NCI-H1694 (cell line): ENCODE measurements at places on chromosomes 7 and 10.

GRCh38 chr10:62613424-62613823, 191.1 kb upstream of the ADO start:
- DNase-seq = no peak

DNA sequence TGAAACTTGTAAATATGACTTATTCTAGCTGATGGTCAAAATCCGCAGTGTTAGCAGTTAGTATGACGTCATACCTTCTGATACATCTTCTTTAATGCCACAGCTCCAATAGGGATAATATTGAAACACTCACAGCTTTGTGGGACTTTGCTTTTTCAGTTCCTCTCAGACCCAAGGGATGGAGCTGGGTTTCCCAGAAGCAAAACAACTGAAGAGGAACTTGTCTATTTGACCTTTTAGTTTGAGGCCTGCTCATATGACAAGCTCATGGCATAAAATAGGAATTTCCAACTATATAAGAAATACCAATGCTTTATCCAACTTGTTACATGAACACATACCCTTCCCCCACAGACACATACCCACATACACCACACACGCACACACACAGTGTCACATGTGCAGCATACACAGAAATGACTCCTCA, 31.6 kb upstream of the C10orf67 start:
- no peak for DNase-seq

- DNase-seq = no peak
Measured at GRCh38 chr10:58104351-58104751, 163.3 kb downstream of the IPMK start.

DNA sequence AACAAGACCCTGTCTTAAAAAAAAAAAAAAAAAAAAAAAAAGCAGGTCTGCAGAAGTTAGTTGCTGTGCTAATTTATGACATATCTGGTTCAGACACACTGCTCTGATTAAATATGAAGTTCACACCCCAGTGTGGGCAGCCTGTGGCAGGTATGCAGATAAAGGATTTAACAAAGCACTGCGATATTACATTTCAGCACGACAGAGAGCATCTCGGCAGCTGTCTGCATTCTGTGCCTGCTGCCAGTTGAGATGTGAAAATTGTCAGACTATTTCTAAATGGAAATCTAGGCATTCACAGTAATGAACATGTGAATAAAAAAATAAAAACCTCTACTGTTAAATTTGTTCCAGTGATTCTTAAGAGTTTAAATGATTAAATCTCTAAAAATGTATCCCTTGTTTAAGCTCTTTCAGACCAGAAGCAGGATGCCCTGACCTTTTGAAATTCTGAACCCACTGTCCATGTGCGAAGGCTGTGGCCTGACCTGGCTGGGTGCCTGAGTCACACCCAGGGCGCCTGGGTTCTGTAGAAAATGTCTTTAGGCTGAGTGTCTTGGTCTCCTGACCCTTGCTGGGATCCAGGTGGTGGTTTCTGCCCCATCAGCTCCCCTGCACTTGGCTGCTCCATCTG, 272.9 kb downstream of the WDR37 start:
- DNase-seq = no peak

DNA sequence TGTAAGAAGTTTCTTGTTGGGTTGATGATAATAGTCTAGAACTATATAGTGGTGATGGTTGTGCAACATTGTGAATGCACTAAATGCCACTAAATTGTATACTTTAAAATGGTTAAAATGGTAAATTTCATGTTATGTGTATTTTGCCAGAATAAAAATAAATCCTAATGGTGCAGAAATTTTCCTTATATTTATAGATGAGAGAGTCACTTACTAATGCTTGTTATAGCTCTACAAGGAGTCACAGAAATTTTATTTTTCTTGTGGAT, 21.1 kb downstream of the SPAG6 start:
- no peak for DNase-seq

- no peak for DNase-seq
Measured at GRCh38 chr7:22093936-22094335, 148.2 kb upstream of the CDCA7L start.

DNA sequence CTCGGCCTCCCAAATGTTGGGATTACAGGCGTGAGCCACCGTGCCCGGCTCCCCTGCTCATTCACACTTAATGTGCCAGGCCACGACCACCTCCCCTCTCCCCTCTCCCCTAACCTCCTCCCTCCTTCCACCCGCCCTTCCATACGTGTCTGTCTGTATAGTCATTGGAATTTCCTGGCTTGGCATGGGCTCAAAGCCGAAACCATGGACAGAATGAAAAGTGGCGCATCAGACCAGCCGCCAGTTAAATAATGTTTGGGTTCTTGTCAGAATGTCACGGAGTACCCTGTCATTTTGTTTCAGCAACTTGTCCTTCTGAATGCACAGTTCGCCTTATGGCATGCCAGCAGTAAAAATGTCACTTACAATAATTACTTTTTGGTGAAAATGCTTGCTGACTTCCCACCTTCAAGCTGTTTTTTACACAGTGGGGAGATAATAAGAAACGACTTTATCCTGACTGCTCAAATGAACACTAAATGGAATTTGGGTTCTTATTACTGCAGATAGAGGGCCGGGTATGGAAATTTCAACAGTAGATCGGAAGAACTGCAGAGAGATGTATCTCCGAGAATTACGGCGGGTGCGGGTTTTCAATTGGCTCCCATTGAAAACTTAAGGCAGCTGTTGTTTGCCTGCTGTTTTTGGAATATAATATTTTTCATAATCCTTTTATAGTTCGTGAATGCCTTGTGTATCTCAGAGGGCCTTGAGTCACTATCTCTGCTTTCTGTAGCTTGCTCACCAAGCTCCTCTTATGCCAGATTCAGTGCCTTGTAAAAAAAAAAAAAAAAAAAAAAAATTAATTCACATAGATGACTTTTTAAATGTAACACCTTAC, 65.5 kb upstream of the SH2B2 start:
- DNase-seq = no peak

DNA sequence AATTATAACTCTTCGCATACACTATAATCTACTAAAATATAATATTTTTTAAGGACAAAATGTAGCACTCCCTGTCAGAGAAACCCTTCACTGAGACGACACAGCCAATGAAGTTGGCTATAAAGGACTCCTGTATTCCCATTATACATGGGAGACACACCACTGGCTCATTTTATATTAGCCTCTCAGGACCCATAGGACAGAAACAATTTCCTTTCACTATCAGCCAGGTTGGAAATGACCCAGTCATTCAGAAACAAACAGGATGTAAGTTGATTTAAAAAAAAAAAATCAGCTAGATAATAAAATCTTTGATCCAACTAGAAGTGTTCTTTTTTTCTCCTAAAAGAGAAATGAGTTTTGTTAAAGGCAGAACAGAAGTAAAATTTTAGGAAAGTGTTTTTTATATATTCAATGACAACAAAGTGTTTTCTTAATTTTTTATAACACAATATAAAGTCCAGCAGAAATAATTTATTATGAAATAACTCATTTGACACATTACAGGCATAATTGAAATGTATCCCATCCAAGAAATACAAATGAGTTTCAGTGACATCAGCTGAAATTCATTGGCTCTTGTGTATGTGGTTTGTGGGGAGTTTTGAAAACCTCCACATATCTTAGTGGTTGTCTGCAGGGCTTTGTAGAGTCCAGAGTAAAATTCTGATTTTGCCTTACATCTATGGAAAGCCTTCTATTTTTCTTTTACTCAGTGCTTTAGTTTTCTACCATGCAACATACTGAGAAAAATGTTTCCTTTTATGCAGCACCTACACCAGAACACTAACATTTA, 64.1 kb downstream of the CTTNBP2 start:
- DNase-seq = no peak

GRCh38 chr10:20622531-20623211, 274.4 kb downstream of the NEBL start:
- no peak for DNase-seq

DNA sequence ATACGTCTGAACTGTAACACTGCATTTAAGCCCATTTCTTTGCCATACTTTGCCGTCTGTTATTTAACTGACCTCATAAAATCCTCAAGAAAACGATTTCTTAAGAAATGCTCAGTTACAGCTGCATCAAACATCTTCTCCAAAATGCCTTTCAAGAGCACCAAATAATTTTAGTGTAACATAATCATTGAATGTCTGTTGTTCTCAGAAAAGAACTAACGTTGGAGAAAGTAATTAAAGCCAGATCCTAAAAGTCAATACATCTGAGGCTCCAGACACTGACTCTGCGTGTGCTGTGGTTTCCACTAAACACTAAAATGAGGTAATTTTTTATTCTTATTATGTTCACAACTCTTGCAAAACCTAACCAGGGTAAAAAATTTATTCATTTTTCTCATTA, 63.7 kb upstream of the LRRC17 start:
- no peak for DNase-seq

GRCh38 chr7:1087465-1087814, 473 bp upstream of the GPER1 start:
- no peak for DNase-seq

DNA sequence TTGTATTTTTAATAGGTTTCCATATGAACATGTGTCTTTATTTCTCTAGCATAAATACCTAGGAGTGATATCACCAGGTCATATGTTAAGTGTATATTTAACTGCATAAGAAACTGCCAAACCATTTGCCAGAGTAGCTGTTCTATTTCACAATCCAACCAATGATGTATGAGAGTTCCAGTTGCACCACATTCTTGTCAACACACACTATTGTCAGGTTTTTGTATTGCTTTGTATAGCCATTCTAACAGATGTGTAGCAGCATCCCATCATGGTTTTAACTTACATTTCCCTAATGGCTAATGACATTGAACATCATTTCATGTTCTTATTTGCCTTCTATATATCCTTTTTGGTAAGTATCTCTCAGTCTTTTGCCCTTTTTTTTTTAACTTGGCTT, 4.1 kb downstream of the CUZD1 start:
- DNase-seq = no peak

GRCh38 chr7:41038211-41038610, 664.7 kb downstream of the INHBA start:
- no peak for DNase-seq

GRCh38 chr7:28008911-28009310, 171.7 kb downstream of the JAZF1 start:
- no peak for DNase-seq

DNA sequence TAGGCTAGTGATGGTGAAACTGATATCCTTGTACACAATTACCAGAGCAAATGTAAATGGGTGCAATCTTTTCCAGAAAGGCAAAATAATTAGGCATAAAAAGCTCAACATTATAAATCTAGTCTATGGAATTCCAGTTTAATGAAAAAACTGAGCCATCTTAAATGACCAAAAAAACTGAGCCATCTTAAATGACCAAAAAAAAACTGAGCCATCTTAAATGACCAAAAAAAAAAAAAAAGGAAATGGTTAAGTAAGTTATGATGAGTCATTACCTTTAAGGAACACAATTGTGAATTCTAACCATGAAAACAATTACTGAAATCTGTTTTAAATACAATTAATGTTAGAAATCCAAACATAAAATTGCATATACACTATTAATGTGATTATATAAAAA, 25.3 kb downstream of the USP6NL start:
- no peak for DNase-seq

DNA sequence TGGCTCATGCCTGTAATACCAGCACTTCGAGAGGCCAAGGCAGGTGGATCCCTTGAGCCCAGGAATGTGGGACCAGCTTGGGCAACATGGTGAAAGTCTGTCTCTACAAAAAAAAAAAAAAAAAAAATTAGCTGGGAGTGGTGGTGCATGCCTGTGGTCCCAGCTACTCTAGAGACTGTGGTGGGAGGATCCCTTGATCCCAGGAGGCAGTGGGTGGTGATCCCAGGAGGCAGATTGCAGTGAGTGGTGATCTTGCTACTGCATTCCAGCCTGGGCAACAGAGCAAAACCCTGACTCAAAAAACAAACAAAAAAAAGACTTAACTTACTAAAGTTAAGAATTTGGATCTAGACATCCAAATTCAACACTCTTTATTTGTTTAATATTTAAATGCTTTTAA, 10.2 kb upstream of the ADO start:
- no peak for DNase-seq

DNA sequence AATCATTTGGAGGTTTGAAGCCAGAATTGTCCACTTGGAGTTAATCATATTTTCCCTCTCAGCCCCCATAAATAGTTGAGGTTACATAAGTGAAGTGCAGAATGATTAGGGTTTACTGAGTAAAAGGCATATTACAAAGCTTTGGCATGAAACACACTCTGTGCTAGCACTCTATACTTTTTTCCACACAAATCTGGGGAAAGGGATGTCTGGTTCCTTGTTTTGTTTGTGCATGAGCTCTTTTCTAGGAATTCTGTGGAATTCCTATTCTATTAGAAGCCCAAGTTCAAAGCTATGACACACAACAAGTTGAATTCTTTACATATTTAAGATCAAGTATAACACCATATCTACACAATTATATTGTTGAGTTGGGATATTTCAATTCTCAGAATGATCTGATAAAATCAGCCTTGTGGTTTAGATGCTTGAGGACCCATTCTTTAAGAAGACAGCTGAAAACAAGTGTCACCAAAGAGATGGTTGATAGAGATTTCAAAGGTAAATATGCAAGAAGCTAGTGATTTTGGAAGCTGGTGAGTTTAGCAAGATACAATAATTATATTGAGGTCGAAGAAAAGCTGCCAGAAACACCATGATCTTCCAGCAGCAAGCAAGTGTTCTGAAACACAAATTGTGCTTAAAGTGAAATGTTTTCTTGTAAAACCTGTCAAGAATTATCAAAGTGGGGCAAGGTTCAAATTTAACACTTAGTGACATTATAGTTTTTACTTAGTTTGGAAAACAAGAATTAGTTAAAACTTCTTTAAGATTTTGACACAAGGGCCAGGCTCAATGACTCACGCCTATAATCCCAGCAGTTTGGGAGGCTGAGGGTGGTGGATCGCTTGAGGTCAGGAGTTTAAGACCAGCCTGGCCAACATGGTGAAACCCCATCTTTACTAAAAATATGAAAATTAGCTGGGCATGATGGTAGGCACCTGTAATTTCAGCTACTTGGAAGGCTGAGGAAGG, 122.6 kb downstream of the INHBA start:
- DNase-seq = no peak

DNA sequence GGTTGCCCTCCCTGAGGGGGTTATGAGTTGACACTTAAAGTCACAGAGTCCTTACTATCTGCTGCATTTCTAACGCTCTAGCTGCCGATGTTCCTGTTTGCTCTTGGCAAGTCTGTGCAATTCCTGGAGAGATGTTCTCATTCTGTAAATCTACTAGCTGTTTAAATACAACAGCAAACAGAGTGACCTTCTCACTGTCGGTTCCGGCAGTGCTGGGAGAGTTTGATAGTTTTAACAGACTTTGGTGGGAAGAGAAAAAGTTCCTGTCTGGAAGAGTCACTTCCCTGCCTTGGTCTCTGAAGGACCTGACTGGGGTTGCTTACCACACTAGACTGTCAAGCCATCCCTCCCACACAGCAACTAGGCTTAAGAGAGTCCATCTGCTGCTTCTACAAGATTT, 63.3 kb upstream of the ELMO1 start:
- DNase-seq = no peak

DNA sequence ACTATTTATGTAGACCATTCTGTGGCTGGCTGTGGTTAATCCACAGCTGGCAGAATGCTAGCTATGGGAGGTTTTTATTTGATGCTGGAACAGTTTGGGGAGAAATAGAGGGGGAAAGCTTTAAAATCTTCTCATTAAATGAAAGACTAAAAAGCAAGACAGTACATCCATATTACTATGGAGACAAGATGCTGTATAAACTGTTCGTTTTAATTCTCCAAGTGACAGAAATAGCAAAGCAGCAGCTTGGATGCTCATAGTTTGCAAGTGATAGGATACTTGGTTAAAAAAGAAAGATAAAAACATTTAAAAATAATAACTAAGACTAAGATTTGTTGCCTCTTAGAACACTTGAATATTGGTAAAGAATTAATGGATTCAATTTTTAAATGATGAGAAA, 304.9 kb upstream of the KAT6B start:
- DNase-seq = no peak
